ENCODE measurements at places on chromosomes 2 and 18.

DNA sequence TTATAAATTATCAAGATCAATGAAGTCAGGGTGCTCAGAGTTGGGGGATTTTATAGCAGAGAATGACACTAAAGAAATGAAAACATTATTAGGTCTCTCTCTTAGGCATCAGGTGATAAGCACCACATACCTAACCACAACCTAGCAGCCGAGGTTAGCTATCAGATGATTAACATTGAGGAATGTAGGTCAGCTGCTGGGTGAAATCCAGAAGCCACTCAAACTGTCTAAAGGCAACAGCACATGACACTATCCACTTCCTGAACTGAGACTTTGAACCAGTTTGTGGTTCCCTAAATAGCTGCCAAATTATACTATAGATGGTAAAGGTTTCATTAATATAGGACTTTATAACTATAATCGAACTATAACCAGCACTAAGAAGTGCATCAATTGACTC is 4.7 kb downstream of the EPG5 start:
- DNase-seq: no peak

- no peak for DNase-seq
Observed at GRCh38 chr2:142617461-142617860, 260.0 kb upstream of the KYNU start.

DNA sequence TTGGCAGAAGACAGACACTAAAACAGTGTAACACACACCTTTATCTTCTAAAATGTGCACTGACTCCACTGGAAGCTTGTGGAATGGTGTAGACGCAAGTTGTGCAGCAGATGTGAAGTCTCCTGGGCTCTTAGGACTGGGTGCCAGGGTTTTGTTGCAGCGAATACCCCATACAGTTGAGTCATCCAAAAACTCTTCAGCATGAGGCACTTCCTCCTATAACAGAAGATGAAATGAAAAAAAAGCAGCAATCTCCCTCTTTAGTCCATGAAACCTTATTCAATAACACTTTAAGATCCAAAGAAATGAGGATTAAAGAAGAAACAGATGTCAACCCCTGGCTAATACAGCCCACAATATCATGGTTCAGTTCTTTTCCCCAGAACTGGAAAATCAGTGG is 22.2 kb downstream of the BUB1 start:
- no peak for DNase-seq

- DNase-seq: no peak
Observed at GRCh38 chr2:1632002-1632348, 112.3 kb downstream of the PXDN start.

DNA sequence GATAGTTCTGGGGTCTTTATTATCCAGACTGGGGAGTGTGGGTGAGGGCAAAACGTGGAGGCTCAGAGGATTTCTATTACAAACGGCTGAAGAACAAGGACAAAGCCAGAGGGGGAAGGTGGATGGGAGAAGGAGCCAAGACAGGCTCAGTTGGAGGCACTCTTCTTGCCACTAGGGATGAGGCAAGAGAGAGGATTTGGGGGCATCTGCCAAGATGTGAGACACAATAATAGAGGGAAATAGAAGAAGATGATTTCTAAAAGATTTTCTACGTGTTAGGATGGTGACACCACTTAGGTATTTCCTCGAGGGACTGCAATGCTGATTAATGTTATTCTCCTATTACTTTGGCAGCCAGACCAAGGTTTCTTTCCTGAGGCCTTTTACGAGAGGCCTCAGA is 71.8 kb downstream of the APOB start:
- no peak for DNase-seq

Measured in activated CD4-positive, CD25-positive, alpha-beta regulatory T cell treated with anti-CD3 and anti-CD28 coated beads, Interleukin-2, amount 50 U/mL, for 72 hours (primary cell).